ENCODE measurements at places on chromosomes 5 and 9.

- DNase-seq, result no peak
Observed at GRCh38 chr9:93662952-93663572, 86.7 kb downstream of the PHF2 start.

DNA sequence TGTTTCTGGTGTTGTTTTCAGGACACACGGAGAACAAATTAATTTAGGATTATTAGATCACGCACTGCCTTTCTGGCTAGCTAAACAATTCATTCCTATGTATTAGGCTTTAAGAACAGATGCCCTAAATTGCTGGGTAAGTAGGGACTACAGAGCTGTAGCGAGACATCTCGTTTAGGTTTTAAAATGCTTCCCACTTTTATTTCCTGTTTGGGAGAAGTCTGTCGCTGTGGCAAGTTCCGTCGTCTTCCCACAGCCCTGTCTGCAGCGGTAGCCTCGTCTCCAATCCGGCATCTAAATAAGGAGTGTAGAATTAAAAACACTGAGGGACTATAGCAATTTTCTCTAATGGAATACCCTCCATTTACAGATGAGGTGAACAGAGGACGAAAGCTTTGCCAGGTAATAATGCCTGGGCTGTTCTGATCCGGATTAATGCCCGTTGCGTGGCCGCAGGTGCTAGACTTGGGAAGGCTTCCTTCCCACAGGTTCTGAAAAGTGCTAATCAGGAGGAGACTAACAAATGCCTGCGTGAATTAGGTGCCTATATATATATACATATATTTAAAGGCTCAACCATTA lies 1.3 kb upstream of the TRIM36 start:
- DNase-seq, result no peak

- no peak for DNase-seq
Observed at GRCh38 chr9:14926941-14927624, 16.9 kb upstream of the FREM1 start.

- DNase-seq, result no peak
Observed at GRCh38 chr5:133801431-133801830, 167.0 kb downstream of the C5orf15 start.

DNA sequence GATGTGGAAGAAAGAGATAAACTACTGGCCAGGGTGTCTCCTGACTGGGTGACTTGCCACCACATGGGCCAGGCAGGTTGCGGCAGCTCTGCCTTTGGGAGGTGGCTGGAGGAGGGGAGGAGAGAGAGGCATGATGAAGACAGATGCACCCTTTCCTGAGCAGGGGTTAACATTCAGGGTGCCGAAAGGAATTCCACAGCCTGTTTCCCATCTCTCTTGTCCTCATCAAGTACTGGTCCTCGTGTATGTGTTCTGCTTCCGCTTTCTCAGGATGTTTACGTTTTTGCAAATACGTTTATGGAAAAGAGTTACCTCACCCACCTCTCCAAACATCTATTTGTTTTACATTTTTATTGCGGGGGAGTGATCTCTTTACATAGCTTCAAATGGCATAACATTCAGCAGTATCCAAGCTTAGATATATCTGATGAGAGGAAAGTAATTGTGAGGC lies 73.4 kb downstream of the C9orf85 start:
- DNase-seq, result no peak

DNA sequence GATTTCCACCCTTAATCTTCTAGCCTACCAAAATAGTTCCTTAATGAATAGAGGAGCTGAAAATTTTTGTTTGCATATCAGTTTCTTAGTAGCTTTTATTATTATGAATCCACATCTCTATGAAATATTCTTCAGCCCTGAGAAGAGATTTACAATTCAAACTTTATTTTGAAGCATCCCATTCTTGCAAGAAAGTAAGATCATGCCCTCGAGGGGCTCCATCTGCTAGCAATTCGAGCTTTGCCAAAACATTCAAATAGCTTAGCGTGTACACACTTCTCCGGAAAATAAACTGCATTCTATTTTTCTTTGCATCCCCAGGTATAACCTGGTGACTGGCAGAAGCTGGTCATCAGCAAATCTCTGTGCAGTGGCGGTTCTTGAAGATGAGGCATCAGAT lies 370.7 kb downstream of the MTRR start:
- no peak for DNase-seq

DNA sequence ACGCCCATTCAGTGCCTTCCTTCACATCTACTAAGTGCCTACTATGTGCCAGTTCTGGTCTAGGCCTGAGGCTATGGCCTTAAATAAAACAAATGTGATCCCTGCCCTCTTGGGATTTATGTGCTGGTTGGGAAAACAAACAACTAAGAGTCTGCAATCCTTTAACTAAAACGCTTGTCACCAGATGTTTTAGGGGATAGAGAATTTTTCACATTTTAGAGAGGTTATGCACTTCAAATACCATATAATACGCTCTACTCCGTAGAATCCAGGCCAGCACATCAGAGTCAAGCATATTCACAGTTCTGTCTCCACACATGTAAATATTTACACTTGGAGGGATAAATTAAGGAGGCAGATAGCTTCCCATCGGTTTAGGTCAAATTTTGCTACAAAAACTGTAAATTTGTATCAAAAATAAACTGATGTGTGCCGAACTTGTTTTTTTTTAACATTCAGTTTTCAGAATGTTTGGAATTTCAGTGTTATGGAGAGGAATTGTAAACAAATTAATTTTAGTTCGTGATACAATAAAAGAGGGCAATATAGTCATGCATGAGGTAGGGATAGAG lies 22.0 kb upstream of the ADRA1B start:
- no peak for DNase-seq

DNA sequence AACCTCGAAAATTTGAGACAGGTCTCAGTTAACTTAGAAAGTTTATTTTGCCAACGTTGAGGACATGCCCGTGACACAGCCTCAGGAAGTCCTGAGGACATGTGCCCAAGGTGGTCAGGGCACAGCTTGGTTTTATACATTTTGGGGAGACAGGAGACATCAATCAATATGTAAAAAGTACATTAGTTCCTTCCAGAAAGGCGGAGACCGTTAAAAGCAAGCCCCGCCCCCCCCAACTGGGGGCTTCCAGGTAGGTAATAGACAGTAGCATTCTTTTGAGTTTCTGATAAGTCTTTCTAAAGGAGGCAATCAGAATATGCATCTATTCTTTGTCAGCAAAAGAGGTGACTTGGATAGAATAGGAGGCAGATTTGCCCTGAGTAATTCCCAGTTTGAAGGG lies 599 bp upstream of the MOCS2 start:
- no peak for DNase-seq

GRCh38 chr5:25568989-25569625 lies 924.3 kb upstream of the CDH10 start:
- DNase-seq, result no peak

DNA sequence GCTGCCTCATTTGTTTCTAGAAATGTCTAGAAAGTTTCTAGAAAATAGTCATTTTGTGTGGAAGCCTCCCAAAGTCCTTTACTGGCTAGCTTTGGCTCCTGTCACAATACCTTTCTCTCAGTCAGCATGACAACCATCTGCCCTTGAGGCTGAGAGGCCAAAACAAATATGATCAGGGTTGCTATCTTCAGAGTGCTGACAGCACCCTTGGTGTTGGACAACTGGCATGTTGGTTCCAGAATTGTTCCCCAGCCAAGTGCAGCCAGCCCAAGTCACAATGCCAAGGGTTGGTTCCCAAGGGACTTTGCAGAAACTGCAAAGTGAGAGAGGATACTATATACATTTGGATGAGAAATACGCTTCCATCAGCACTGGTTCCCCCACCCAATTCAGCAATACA lies 140.9 kb upstream of the GAS1 start:
- no peak for DNase-seq

GRCh38 chr5:2168601-2169429 lies 286.1 kb upstream of the IRX4 start:
- no peak for DNase-seq

- DNase-seq, result no peak
Observed at GRCh38 chr5:31807789-31808540, 169.0 kb downstream of the PDZD2 start.

DNA sequence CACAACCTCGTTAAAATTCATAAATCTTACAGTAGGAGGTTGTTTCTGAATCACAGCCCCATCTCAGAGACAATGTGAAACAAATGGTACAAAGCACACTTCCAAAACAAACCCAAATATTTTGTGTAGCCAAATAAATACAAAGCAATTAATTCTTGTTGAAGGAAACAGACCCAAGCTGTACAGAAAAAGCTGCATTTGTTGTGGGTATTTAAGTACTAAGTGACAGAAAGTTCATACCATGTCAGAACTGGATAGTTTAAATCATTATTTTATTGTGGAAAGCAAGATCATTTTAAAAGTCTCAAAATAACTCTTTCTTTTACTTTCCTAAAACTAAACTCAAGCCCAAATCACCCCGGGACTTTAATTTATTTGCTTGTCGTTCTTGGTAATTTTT lies 570.7 kb downstream of the ELAVL2 start:
- no peak for DNase-seq

DNA sequence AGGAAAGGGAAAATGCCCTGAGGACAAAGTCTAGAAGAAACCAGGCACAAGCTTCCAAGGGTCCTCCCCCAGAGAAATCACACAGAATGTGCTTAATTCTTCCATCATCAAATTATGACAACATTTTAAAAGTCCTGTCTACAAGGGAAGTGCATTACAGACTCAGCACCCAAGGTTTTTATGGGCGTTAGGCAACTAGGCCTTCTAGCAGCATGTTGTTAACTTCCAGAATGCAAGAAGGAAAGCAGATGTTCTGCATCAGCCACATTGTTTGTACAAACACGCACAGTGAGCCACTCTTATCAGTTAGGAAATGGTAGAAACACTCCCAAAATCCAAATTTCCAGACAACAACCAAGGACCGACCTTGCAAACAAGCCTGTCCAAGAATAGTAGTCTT lies 26.5 kb downstream of the SMC5 start:
- no peak for DNase-seq

DNA sequence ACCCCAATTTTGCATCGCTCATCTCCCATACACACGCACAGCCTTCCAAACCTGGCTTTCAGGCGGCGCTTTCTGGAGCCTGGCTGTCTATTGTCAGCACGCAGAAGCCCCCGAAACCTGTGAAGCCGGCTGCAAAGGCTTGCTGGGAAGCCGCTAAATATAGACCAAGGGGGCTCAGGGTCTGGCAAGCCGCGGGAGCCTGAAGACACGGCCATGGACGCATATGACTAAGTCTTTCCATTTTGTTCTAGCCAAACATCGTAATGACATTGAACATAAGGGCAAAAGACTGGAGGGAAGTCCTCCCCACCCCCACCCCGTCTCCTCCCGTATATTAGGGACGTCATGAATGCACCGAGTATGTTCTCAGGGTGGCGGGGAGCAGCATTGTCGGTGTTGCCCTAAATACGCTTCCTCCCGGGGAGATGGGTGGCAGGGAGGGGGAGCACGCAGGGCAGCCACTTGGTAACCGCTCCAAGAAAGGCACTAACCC lies 1.1 kb downstream of the CTNND2 start:
- DNase-seq, result no peak

DNA sequence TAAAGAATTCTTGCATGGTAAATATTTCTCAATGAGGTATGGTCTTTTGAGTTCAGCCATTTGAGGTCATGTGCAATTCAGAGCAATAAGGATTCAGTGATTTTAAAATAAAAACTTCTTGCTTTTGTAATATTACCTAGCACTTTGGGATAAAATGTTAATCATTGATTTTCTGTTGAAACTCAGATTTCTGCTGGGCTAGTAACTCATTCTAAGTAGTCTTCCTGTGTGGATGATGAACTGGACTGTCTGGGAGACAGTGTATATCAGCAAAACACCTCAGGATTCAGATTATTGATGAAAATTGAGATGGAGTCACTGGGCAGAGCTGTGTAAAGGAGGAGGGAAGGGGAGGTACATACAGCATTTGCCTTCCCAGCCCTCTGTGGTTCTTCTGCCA lies 10.8 kb upstream of the PSAT1 start:
- no peak for DNase-seq

- DNase-seq, result no peak
Observed at GRCh38 chr5:151002250-151002649, 18.1 kb upstream of the GPX3 start.

DNA sequence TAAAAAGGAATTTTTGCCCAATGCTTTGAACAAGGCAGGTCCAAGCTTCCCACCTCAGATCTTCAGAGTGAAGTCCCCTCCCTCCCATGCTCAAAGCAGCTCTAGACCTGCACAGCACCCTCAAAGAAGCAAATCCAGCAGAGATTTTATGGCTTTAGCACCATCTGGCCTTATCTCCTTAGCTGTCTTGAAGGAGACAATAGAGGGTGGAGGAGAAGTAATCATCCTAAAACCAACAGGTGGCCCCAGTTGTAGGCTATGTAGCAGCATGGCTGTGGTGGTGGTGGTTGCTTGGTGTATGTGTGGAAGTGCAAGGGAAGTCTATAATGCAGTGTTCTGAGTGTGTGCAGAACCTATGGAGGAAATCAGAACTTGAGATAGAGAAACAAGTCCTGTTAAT lies 140.1 kb downstream of the GRIA1 start:
- no peak for DNase-seq

DNA sequence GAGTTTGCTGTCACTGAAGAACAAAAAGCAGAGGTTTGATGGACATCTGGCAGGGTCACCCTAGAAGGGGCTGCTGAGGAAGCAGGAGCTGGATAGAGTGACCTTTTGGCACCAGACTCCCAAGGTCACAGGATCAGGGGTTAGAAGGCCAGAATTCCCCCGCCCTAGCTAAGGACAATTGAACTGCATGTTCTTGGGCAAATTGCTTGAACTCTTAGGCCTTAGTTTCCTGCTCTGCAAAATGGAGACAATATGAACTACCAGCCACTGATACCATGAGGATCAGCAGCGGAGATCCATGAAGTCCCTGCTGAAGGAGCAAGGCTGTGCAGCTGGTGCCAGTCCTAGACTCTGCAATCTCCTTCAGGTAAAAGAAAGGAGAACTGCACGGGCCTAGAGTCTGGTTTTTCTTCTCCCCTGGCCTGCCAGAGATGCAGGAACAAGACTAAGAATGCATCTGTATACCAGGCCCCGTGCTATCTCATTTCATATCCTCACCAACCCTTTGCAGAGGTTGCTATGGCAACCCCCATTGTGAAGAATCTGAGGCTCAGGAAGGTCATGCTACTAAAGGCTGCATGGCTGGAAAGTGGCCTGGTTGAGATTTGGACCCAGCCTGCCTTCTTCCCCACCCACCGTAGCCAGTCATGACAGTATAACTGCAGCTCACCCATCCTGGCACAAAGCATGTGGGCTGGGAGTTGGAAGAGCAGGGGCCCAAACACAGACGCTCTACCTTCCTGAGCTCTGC lies 33.7 kb downstream of the CAMK2A start:
- DNase-seq, result no peak

- no peak for DNase-seq
Observed at GRCh38 chr5:94908889-94909480, 290.5 kb downstream of the SLF1 start.

All from retinal pigment epithelial cell (primary cell).